ENCODE measurements at places on chromosomes 4 and X.
A peak's percentile ranks its signal among the peaks of the same experiment; 100 is the strongest.

- no peak for DNase-seq
Measured at GRCh38 chr4:27635936-27636913, 775.6 kb downstream of the STIM2 start.

DNA sequence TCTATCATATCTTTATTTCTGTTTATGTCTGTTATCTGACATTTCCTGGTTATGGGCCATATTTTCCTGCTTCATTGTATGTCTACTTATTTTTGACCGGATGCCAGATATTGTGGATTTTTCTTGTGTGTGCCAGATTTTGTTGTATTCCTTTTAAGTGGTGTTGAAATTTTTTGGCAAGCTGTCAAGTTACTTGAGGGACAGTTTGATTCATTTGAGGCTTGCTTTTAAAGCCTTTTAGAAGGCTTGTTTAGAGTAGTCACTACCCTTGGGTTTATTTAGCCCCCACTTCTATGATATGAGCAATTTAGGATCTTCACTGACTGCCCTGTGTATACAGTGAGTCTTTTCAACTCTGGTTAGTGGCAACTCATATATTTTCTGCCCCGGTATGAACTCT lies 29.2 kb upstream of the NPY2R start:
- DNase-seq, result peak; percentile 33

DNA sequence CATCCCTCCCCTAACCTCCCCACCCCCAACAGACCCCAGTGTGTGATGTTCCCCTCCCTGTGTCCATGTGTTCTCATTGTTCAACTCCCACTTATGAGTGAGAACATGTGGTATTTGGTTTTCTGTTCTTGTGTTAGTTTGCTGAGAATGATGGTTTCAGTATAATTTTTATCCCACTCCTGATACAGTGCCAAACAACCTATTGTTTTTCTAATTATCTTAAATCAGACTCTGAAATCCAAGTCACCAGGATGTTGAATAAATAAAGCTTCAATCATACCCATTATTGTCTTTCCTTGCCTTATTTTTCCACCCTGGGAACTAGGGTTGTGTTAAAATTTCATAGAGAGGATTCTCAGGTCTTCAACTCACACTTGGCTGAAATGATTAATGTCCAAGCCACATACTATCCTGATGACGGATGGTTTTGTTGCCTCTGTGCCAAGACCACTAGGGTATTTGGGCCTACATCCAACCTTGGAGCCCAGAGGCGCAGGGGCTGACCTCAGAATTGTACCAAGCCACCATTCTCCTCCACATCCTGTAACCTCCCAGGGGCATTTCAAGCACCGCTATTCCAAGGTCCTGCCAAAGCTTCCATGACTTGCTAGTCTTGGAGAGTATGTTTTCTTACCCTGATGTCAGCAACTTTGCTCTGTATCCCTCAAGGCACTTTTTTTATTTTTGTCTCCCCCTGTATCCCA lies 332.4 kb downstream of the ARHGAP24 start:
- DNase-seq, result no peak

DNA sequence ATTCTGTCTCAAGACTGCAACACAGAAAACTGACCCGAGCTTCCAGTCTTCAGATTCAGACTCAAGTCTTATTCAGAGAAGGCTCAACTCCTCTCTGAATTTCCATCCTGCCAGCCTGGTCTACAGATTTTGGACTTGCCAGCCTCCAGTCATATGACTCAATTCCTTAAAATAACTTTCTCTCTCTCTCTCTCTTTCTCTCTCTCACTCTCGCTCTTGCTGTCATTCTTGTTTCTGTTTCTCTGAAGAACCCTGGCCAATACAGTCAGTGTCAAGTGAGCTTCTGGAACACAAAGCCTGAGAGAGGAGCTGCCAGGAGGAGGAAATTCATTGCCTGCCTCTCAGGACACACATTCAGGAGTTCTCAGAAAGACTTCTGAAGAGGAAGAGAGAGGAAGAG lies 154.9 kb downstream of the PARM1 start:
- no peak for DNase-seq

- DNase-seq, result no peak
Measured at GRCh38 chr4:2043396-2044118, 15.6 kb upstream of the NAT8L start.

DNA sequence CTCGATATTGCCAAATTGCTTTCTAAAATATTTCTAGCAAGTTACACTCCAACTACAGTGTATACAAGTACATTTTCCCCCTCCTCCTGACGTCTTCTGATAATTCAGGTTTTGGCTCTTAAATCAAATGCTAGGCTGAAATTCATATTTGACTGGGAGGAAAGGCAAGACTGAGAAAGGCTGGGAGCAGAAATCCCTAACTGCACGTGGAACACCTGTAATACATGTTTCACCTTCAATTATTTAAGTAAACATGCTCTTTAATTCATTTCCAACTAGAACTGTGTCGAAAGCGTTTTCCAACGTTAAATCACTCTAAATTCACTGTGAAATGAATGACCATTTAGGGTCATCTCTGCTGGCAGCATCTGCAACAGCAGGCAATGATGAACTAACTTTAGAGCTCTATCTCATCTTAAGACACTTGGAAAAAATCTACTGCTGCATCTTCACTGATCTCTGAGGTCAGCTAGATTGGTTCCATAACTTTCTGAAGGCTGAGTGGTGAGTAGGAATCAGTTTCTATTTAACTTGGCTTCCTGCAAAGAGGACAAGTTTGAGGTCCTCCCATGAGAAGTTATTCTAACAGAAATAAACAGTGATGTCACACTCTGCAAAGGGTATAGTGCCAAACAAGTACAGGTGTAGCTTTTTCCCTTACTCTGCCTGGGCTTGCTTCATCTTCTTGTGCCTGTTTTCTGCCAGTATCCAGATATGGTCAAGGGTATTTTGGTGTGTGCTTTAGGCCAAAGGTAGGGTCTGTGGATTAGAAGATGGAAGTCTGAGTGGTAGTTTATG lies 144.3 kb upstream of the PAK3 start:
- no peak for DNase-seq

DNA sequence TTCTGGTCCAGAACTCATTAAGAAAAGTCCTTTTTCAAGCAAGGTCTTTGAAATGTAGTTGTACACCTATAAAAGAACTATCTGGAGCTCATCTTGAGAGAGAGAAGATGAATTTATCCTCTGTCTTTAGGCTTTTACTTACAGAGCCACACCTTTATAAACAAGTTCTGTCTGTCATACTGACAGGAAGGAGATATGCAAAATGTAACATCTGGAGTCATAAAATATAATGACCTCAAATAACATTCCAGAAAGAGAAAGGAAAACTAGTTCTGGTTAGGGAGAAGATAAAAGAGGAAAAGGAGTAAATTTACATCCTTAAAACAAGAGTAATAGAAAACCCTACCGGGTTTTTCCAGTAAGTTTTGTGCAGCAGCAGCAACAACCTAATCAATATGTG lies 1.3 kb downstream of the INPP4B start:
- no peak for DNase-seq

DNA sequence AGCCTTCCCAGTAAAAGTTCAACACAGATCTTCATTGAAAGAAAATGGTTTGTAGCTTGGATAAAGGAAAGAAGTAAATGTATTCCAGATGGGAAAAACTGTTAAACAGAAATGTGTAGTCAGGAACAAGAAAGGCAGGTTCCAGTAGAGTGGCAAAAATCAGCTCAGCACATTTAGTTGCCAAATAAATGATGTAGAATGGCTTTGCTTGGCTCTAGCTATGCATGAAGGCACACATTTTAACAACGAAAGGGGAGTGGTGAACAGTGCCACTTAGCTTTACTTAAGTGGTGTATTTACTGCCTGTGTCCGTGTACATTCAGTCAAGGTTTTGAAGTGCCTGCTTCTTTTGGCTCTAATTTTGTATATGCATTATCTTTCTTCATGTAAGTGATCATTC lies 644.5 kb upstream of the ATOH1 start:
- peak; percentile 72 for DNase-seq

DNA sequence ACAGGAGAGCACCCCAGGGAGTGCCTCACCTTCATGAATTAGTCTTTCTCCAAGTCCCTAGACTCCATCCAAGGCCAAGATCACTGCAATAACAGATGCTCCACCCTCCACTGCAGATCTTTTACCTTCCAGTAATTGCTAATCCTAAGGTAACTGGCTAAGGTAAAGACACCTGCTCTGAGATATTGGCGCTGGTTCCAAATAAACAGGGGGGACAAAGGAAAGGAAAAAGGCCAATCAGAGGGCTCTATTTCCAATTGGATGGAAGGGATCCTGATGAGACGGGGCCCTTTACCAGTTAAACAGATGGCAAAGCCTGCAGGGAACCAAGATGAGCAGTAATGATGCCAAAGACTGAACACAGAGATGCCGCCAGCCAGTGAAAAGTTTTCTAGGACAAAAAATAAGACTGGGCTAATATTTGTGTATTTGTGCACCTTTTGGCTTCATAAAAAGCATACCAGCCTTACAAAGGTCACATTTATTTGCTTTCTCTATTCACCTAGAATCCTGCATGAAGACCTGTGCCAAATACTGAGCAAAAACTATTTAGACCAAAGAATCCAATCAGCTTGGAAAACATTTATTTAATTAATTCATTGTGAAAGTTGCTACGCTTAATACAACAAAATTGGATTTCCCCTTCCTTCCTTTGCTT lies 148.5 kb downstream of the PPP3CA start:
- DNase-seq, result peak; percentile 70

- no peak for DNase-seq
Measured at GRCh38 chrX:123339221-123339905, 155.3 kb downstream of the GRIA3 start.

GRCh38 chrX:13898083-13898482 lies 81.2 kb upstream of the GPM6B start:
- DNase-seq, result no peak

DNA sequence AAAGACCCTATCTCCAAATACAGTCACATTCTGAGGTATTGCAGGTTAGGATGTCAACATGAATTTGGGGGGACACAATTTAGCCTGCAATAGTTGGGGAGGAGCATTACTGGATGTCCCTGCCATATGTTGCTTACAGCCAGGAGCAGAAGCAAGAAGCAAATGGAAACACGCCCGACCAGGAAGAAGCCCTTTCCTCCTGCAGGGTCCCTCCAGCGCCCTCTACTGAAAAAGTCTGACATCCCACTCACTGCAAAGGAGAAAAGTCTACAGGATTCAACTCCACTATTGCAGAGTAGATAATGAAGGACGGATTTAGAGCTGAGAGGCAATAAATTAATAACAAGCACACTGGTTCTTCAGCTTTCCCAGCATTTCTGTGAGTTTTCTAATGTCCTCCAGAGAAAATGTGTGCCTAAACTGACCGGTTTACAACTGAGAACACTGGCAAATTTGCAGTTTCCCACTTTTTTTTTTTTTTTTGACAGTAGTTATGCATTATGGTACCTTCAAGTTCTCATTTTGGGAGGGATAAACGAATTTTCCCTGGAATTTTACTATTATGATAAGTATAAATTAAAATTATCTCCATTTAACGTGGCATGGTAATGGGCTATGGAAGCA lies 31.7 kb downstream of the COQ2 start:
- DNase-seq, result peak; percentile 10

DNA sequence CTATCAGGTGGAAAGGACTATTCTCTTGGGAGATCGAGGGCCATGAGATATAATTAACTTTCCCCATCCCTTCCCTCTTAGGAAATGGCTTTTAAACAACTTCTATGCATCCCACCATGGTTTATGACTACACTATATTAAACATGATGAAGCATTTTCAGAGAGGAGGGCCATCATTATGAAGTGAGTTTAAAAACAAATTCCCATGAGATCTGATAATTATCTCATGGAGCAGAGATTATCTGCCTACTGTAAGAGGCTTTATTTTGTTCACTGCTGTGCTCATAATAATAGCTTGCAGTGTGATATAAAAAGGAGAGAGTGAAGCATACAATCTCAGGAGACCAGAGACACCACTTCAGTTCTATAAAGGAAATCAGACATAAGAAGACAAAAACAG lies 330.5 kb upstream of the ZFP42 start:
- no peak for DNase-seq

GRCh38 chrX:33725535-33726210 lies 406.4 kb downstream of the FAM47A start:
- no peak for DNase-seq

DNA sequence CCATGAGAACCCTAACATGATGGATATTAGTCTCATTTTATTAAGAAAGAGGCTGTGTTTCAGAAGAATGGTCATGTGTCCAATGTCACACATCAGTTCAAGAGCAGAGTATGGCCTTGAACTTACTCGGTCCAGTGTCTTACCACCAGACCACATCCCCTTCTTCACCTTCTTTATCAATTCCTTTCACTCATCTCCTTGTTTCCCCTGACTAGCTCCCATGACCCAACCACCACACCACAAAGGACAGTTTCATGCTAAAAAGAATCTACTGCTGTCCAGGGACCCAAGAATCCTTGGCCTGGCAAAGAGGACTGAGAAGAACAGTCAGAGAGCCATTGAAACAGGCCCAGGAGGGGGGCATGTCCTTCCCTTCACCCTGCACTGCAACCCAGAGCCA lies 33.6 kb upstream of the MSN start:
- DNase-seq, result no peak

- no peak for DNase-seq
Measured at GRCh38 chr4:177699365-177700213, 257.4 kb upstream of the AGA start.

DNA sequence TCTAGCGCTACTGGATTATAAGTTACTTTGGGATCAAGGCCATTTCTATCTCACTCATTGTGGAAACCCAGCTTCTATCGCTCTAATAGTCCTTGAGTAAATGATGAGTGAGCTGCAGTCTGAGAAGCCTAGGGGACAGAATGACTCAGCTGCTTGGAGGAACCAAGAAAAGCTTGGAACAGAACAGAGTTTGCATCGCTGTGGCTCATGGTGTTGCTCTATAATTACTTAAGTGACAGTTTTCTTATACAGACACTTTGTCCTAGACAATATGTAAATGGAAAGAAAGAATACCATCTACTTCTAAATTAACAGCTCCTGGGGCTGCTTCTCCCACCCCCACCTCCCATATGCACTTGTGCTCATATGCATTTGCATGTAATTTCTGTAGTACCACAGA lies 156.9 kb downstream of the SLIT2 start:
- no peak for DNase-seq

- DNase-seq, result no peak
Measured at GRCh38 chr4:56155432-56155831, 206.7 kb downstream of the CEP135 start.

- DNase-seq, result no peak
Measured at GRCh38 chr4:85508654-85509053, 33.7 kb downstream of the ARHGAP24 start.

DNA sequence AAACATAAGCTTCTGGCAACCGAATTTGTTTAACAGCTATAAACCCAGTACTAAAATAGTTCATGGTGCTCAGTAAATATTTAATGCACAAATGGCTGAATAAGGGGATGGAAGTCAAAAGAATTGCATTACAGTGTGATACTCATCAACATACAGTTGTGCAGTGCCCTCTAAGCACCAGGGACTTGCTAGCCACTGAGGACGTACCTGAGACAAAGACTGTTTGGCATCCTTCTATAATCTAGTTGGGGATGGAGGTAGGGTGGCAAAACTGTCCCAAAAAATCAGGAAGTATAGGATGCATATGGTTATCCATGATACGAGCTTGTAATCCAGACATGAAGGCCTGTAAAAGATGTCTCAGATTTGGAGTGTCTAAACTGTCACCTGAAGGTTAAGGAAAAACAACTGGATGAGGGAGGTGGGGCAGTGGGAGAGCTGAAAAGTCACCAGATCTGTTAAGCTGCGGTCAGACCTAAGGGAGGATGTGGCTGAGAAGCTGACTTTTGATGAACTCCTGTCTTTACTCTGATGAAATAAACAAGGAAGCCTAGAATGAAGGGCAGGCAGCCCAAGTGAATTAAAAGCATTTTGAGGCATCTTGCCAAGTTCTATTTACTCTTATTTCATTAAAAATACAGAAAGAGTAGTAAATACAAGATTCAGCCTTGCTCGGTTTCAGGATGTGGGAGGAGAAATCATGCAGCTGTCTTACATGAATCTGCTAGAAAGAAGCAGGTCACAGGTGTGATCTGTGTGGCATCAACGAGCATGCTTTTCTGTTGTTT lies 12.0 kb upstream of the CD38 start:
- DNase-seq, result no peak

Data from NCI-H1105 (cell line).